ENCODE measurements at places on chromosomes 3 and 15. TPM values are rescaled to one million over a fixed set of nuclear protein-coding genes. Genes with fewer than 3 reads are reported as not detected.

SKOR1 gene
- 0.45 TPM for polyA plus RNA-seq

HDGFL3 gene
- polyA plus RNA-seq, result 93.4 TPM

C2CD4B gene
- 1.1 TPM for polyA plus RNA-seq

DNA sequence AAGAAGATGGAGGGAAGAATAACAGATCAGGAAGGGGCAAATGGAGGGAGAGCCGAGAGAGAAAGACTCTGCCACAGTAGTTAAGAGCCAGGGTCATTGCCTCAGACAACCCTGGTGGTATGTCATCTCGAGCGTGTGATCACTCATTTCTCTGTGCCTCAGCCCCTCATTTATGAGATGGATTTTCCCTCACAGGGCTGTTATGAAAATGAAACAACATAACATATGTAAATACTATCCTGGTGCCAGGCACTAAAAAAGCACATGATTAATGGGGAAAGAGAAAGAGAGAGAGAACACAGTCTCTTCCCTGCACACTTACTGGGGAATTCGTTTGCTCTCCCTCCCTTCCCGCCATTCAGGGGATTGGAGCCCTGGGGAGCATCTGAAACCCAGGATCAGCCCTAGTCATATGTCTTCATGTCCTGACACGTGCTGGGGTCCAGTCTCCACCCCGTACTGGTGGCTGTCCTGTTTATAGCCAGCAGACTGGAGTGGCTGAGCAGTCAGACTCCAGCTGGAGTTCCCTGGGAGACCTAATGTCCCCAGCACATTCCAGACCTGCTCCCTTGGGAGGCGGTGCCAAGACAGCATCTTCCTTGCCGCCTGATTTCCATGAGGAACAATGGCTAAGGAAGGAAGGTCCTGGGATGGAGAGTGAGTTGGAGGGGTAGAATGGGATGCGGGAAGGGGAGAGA, 14.7 kb upstream of the AMOTL2 start:
- DNase-seq, result no peak

GRCh38 chr15:54571576-54571975, 593.3 kb downstream of the UNC13C start:
- DNase-seq, result no peak
